Jurkat, Clone E6-1 (cell line): ENCODE measurements at places on chromosomes 12 and 14.

GRCh38 chr12:131197490-131197889 is 243.8 kb downstream of the ADGRD1 start:
- no peak for DNase-seq

GRCh38 chr12:88544991-88545980 is 35.0 kb downstream of the KITLG start:
- DNase-seq, result no peak

- DNase-seq, result no peak
These were observed 956 bp downstream of the GNPTAB start for GRCh38 chr12:101829639-101830366.

DNA sequence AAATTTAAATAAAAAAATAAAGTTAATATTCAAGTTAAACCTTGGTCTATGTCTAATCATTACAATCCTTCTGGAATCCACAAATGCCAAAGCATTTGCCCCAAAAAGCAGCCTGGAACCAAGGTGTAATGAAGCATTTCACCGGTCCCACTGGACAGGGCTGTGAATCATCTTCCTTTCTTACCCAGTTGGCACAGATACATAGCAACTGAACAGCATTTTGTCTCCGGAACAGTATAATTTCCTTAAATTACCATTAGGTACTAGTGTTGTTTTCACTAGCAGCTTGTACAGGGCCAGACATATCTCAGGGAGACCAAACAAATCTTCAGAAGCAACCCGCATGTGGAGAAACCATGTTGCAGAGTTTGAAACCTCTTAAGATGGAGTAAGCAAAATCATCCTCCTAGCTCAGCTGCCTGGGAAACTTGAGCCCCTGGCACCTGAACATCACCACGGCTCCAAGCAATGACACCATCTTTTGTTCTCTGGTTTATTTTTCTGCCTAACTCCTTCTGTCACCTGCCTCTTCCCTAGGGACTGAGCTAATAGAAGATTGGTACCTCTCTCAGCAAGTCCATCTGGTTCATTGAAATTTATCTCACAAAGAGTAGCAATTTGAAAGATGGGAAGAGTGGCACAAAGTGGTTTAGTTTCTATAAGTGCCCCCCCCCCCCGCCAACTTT is 17.9 kb upstream of the MDM1 start:
- no peak for DNase-seq

DNA sequence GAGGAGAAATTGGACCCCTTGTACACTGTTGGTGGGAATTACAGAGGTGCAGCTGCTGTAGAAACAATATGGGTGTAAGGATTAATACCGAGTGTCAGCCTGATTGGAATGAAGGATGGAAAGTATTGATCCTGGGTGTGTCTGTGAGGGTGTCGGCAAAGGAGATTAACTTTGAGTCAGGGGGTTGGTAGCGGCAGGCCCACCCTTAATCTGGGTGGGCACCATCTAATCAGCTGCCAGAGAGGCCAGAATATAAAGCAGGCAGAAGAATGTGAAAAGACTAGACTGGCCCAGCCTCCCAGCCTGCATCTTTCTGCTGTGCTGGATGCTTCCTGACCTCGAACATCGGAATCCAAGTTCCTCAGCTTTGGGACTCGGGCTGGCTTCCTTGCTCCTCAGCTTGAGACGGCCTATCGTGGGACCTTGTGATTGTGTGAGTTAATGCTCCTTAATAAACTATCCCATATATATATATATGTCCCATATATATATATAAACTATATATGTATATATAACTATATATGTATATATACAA is 38.4 kb upstream of the PPP2R5C start:
- DNase-seq, result no peak
